NCI-H748 treated with DMSO at 0.1 percent for 48 hours (cell line): ENCODE measurements at places on chromosomes 16 and 17.

GRCh38 chr16:83058376-83058775 is 431.6 kb downstream of the CDH13 start:
- DNase-seq = no peak

GRCh38 chr17:27485716-27486495 is 29.7 kb downstream of the KSR1 start:
- no peak for DNase-seq

- DNase-seq = no peak
Observed at GRCh38 chr16:46743232-46743719, 4.9 kb downstream of the MYLK3 start.

DNA sequence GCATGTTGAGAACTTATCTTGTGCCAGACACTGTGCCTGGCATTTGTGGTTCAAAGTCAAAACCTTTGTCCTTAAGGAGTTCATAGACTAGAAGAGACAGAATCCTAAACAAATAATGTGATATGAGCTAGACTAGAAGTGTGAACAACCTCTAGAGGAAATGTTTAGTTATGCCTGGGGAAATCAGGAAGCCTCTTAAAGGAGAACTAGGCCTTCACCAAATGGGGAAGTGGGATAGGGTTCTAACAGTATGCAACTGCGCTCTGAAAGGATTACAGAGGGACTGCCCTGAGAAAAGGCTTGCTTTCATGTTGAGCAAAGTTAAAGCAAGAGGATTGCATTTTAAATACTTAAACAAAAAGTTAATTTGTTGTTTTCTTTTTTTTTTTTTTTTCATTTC is 4.9 kb downstream of the RUNDC1 start:
- DNase-seq = no peak
